Lower lobe of right lung (tissue), 2 donors: ENCODE measurements at places on chromosomes 1 and 21. TPM values are rescaled to one million over a fixed set of nuclear protein-coding genes. Genes with fewer than 3 reads are reported as not detected.

MSTO1 gene
- total RNA-seq: 31.1 TPM

KLF17 gene
- total RNA-seq: 0.47 TPM

TMEM269 gene
- not detected for total RNA-seq

GRCh38 chr21:43767984-43768867, 7.9 kb downstream of the CSTB start:
- DNase-seq: peak; percentile 87

GRCh38 chr1:8560035-8560434, 242.1 kb downstream of the SLC45A1 start:
- no peak for DNase-seq
